ENCODE measurements at places on chromosomes 13 and 19.

DNA sequence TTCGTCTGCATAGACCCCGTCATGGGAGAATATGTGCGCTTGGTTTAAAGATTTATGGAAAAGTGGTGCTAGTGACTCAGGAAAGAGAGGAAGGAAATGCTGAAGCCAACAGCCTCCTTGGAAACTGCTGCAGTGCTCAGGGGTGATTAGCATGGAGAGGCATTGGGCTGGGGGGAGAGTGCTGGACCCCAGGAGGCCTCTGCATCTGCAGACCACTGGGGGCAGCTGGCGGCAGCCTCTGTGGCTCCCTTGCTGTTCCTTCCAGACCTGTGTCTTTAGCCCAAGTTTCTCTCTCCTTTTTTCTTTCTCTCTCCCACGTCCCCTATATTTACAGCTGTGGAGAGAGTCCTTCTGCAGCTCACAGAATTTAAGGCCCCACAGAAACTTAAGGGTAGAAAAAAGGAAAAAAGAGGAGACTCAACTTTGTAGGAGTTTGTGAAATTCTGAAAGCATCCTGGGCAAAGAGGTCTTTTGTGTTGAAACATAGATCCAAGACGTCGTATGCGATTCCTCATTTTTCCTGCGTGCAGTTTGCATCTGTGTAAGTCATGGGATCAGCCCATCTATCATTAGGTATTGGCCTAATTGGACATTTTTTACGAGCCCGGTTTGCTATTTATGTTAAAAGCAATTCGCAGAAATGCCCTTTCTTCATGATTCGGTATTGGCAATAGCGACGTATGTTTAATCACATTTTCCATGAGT is 116.2 kb upstream of the ZNF536 start:
- DNase-seq = no peak

DNA sequence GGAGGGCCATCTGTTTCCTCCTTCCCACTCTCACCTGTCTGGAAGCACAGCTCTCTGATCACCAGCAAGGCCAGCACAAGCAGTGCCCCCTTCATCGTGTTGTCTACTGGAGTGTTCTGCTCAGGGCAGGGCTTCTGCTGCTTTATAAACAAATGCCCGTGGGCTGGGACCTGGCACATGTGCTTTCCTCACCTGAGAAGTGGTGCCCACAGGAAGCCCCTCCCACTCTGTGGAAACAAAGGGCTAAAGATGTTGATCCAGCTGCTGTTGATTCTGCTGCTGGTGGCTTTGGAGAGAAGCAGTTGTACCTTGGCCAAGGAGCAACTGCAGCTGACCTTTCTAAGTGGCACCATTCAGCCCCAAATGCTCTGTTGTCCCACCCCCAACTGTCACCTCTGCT is 26.4 kb upstream of the ZNF181 start:
- DNase-seq = no peak

DNA sequence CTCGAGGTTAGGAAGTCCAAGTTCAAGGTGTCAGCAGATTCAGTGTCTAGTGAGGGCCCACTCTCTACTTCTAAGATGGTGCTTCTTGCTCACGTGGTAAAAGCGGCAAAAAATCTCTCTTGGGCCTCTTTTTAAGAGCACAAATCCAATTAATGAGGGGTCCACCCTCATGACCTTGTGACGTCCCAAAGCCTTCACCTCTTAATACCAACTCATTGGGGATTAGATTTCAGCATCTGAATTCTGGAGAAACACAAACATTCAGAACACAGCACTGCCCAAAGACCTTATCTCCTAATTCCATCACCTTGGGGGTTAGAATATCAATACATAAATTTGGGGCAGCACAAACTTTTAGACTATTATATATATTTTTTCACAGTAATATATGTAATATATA is 146.4 kb upstream of the GPC6 start:
- no peak for DNase-seq

GRCh38 chr19:44712864-44713515 is 14.0 kb downstream of the CEACAM16 start:
- DNase-seq = no peak

GRCh38 chr19:19464339-19465098 is 50.8 kb downstream of the TSSK6 start:
- no peak for DNase-seq

GRCh38 chr19:33225458-33225926 is at the start of gene SLC7A10:
TSS of gene SLC7A10 (minus strand) at chr19:33225850. CDS start at chr19:33225703, 147 bp downstream.
- no peak for DNase-seq

GRCh38 chr13:111663953-111664421 is 343.5 kb downstream of the TEX29 start:
- no peak for DNase-seq

GRCh38 chr19:8206147-8207087 is 2.8 kb upstream of the CERS4 start:
- no peak for DNase-seq

DNA sequence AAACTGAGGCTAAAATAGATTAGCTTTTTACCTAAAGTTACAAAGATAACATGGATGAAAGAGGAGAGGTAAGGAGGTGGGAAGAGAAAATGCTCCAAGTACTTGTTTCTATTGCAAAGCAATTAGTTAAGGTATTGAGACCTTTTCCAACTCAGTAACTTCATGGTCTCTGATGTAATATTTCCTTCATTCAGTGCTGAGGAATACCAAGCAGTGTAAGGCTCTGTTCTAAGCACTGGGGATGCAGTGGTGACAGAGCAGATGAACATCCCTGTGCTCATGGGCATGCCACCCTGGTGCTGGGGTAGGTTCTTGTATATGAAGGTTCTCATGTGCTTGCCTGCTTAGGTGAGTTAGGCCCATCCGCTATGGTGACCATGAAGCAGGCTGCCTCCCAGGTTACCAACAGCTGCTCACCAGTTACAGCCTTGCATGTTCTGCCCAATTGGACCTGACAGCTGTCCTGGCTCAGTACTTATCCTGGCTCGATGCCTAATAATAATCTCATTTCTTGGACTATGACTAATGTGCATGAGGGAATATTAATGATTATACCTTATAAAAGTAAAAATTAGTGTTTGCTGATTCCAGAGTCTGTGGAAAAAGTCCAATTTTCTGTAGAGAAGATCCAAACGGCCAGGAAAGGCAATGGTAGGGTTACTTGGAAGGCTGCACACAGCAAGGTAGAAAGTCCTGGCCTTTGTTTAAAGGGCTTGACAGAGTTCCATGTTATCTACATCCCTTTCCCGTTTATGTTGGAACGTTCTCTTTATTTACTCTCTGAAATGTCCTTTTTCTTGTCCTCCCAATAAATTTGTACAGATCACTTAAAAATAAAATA is 48.3 kb downstream of the LATS2 start:
- no peak for DNase-seq

Measured in activated CD8-positive, alpha-beta memory T cell treated with anti-CD3 and anti-CD28 coated beads for 48 hours (primary cell).